BJ (cell line): ENCODE measurements at places on chromosomes 3 and 15. TPM values are rescaled to one million over a fixed set of nuclear protein-coding genes. Genes with fewer than 3 reads are reported as not detected.
A peak's percentile ranks its signal among the peaks of the same experiment; 100 is the strongest.

DNA sequence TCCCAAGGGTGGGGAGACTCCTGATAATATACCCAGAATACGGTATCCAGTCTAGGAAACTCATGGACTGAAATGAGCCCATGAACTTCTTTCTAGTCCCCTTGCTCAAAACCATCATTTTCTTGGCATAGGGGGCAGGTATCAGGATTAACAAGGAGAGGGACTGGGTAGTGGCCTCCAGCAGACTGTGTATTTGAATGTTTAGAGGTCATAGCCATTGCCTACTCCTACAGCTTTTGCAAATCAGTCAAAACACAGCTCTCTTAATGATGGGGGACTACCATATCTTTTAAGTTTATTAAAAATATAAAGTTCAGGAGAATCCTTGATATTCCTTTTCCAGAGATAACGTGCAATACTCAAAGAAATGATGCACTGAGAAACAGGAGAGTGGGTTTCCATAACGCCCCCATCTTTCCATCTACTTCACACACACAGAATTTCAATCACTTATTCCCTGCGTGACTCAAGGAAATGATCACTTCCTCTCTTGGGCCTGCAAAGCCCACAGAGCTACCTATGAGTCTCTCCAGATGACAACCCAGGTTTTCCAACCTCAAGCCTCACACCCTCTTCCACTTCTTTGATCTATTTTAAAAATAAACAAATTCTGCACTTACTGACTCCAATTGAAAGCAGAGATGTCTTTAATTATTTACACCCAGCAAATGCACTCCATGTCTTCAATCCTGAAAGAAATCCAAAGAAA is 584.0 kb upstream of the LMCD1 start:
- no peak for DNase-seq

GRCh38 chr3:194860725-194861124 is 175.0 kb downstream of the FAM43A start:
- no peak for DNase-seq

DNA sequence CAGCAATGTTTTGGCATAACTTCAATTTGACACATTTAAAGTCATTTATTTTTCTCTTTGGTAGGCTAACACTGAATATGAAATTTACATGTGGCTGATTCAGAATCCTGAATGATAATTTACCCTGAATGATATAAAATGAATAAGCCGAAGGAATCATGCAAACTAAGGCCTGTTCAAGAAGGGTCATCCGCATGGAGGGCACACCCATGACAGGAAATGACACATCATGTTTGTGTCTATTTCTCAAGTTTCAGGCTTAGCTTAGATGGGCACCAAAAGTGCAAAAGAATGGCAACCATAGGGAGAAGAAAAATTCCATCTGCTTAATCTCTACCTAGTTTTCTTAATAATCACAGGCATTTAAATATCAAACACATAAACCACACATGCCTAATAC is 141.5 kb downstream of the DUT start:
- no peak for DNase-seq

DNA sequence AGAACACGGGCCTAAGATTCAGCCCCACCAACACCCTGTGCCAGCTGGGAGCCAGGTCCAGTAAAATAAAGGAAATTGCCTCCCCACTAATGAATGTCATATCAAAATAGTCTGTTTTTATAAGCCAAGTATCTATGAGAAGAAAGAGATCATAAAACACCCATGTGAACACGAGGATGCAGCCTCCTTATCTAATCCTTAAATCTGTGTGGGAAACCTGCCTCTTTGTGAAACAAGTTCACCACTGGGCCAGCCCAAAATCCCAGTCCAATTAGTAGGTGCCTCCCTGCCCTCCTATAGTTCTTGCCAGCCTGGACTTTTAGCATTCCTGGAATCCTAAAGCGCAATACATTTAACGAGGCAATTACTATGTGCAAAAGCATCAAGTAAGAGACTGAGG is 42.0 kb downstream of the SCAPER start:
- DNase-seq, result no peak

GRCh38 chr3:52130966-52131622 is 23.1 kb downstream of the POC1A start:
- DNase-seq, result no peak

The ST8SIA2 gene
- not detected in 2 replicates for polyA plus RNA-seq

- DNase-seq, result no peak
Observed at GRCh38 chr3:44048196-44048924, 193.3 kb upstream of the TOPAZ1 start.

DNA sequence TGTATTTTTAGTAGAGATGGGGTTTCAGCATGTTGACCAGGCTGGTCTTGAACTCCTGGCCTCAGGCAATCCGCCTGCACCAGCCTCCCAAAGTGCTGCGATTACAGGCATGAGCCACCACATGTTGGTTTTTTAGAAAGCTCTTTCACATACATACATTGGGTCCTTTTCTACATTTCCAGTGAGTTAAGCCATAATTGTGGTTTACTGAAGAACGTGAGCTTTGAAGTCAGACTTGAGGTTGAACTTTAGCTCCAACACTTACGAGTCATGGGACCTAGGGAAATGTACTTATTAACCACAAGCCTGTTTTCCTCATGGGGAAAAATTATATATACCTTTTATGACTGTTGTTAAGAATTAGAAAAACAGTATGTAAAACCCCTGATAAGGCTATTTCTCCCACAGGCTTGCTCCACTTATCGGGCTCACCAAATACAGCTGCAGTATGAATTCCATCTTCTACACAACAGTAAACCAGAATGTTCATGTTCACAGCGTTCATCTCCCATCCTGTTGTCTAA is 39.0 kb downstream of the GPR160 start:
- no peak for DNase-seq

- no peak for DNase-seq
Observed at GRCh38 chr3:32347343-32348125, 44.1 kb upstream of the CMTM7 start.

GRCh38 chr3:142152384-142152783 is 3.0 kb upstream of the TFDP2 start:
- DNase-seq, result no peak

GRCh38 chr15:55784286-55784685 is 41.3 kb upstream of the PRTG start:
- no peak for DNase-seq

DNA sequence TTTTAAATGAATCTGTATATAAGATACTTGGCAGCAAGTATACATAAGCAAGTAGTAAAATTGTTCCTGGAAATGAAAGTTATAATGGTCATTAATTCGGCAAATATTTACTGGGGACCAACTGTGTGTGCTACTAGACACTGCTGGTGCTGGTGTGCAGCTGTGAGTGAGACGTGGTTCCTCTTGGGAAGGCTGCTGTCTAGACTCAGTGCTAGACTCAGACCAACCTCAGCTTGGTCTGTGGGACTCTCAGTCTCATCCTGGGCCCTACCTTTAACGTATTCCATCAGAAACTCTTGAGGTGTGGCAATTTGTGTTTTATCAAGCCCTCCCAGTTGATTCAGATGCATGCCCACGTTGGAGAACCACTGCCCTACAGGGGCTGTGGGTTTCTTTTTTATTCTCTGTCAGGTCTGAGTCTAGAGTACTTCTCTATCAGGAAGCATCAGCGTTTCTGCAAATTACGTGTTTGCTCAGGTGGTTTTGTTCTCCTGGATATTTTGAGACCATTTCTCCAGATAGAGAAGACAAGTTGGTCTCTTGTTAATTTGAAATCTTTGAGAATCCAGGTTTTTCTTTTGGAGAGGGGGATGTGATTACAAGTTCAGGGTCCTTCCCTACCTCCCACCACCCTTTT is 6.8 kb downstream of the TLNRD1 start:
- DNase-seq, result no peak

DNA sequence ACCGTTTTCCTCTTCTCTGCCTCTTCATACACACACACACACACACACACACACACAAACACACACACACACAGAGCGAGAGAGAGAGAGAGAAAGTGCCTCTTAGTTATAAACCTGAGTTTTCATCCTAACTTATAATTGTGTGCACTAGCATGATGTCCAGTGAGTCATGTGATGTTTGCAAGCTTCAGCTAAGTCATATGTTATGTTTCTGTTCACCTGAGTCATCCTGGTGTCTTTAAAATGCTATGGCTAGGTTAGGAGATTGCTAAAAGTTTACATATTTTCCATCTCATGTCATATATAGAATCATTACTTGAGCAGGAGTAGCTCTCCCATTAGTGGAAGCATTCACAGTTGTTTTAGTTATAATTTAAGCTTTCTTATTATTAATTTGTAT is 155.8 kb downstream of the EPHA6 start:
- DNase-seq, result no peak

DNA sequence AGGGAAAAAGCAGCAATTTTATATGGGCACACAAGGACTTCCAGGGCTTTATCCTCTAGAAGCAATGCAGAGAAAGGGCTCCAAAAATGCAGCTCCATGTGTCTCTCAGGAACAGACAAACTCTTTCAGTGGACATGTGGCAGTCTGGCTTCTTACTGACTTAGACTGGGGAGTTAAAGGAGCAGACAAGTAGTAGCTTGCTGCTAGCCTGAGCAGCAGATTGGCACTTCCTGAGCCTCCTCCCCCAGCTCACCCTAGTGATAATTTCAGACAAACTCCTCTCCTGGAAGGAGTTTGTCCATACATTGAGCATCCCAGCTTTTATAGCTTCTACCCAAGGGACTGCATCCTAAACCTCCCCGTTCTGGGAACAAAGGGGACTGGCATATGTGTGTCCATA is 101.7 kb upstream of the MANF start:
- no peak for DNase-seq

DNA sequence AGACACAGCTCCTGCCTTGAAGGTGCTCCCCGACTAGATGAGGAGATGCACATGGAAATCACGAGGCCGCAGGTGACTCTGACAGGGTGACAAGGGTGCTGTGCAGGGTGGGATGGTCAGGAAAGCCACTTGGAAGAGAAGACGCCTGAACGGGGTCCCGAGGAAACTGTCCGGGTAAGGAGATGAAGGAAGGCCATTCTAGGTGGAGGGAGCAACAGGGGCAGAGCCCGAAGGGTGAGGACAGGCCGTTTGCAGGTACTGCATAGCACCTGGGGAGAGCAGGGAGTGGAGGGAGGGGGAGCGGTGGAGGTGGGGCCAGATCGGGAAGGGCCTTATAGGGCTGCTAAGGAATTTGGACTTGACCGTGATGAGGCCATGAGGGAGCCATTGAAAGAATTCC is 105.6 kb upstream of the DLG1 start:
- DNase-seq, result no peak

The ATP8B4 gene
- 0.23 and 0.44 TPM in 2 replicates for polyA plus RNA-seq

DNA sequence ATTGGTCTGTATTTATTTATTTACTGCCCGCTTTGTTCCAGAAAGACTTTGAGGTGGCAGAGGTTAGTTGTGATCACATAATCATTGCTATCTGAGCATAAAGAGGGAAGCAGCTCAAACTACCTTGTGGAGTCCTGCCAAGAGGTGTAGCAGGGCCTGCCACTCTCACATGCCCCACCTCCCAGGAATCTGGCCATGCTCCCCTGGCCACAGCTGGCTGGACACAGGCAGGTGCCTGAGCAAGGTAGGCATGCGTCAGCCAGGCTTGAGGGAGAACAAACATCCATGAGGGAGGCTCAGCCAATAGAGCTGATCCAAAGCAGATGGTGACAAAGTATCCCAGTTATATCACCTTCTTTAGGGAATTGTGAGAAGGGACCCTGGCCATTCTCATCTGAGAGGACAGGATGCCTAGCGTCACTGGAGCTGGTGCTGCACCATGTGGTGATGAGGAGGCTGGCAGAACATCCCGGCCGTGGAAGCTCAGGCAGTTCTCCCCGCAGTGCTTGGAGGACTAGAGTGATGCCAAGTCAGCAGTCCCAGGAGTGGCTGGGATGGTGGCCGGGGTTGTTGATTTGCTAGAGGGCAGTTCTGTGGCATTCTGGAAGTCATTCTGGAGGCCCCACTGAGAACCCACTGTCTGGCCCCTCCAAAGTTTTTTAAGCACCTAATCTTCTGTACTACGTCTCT is 6.8 kb upstream of the POLG start:
- no peak for DNase-seq

GRCh38 chr3:88058306-88058580 is 562 bp downstream of the CGGBP1 start:
- DNase-seq, result no peak

- peak; percentile 4 for DNase-seq
Observed at GRCh38 chr3:99825004-99825640, 7.5 kb downstream of the CMSS1 start.

The UQCC5 gene
- polyA plus RNA-seq, result 11.9 and 12.3 TPM in 2 replicates

- DNase-seq, result no peak
Observed at GRCh38 chr3:140736863-140737460, 59.1 kb downstream of the TRIM42 start.
